ENCODE measurements at places on chromosomes 6 and 20.

DNA sequence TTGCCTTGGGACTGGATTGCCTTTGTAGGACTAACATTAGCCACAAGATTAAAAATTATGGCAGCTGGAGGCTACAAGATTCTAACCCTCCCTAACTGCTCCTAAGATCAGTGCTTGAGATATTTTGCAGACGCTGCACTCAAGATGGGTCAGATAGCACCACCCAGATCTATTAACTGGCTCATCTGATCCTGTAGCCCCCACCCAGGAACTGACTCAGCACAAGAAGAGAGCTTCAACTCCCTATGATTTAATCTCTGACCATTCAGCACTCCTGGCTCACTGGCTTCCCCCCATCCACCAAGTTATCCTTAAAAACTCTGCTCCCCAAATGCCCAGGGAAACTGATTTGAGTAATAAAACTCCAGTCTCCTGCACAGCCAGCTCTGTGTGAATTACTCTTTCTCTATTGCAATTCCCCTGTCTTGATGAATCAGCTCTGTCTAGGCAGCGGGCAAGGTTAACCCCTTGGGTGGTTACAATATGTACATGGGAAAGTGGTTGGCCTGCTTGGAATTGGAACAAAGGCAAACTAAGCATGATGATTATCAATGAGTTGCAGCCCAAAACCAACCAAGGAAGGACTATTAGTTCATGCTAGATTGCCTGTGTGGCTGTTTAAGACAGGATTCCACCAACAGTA is 111.3 kb downstream of the OR2B2 start:
- DNase-seq, result no peak

DNA sequence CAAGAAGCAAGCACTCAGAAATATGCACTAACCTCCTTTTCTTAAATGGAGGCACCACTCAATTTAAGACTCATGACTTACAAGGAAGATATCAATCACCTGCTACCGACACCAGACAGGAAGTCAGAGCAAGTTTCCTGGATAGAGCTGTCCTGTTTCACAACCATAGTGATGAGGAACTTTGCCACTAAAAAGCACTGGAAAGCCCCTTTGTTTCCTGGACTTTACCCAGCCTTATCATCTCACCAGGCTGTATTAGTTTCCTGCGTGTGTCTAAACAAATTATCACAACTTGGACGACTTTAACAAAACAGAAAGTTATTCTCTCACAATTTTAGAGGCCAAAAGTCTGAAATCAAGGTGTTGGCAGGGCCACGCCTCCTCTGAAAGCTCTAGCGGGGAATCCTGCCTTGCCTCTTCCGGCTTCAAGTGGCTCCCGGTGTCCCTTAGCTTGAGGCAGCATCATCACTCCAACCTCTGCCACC is 253.8 kb upstream of the STXBP5 start:
- no peak for DNase-seq

- DNase-seq, result no peak
Observed at GRCh38 chr6:170464080-170464479, 89.0 kb downstream of the PSMB1 start.

DNA sequence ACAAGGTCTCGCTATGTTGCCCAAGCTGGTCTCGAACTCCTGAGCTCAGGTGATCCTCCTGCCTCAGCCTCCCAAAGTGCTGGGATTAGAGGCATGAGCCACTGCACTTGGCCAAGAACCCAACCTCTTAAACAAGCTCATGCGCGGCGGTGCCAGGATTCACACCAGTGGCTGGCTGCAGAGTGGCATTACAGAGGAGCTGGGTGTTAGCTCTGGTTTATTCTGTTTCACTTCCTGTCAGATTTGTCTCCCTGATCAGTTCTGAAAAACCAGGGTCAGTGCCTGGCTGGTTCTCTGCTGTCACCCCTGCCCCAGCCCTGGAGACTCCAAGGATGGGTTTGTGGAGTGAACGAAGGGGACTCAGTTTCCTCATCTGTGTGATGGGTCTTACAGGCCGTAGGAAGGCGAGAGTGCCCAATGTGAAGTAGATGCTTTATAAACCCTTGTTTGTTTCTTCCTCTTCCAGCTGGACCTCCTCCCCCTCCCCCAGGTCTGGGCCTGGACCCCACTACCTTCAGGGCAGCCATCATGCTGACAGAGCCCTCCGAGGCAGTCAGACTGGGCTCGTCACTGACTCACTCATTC is 63.4 kb downstream of the UBE2V1 start:
- no peak for DNase-seq

GRCh38 chr20:11917663-11918062 is at the start of gene BTBD3:
Gene BTBD3 (plus strand): TSS chr20:11917893. CDS start chr20:11918276, 383 bp downstream.
- DNase-seq, result no peak

DNA sequence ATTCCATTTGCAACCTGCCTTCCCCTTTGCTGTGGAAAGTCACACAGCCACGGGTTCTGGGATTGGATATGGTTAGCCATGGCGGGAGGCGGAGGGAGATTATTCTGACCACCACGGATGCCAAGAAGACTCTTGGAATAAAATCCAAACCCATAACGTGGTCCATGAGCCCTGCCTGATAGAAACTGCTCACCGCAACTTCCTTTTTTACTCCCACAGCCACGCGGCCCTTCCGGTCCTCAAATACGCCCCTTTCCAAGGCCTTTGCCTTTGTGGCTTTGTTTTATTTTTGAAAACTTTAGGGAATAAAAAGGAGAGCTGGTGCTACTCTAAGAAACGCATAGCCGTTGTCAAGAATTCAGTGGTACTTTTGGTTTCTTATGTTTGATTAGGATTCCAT is 602.5 kb upstream of the CDH4 start:
- DNase-seq, result no peak

DNA sequence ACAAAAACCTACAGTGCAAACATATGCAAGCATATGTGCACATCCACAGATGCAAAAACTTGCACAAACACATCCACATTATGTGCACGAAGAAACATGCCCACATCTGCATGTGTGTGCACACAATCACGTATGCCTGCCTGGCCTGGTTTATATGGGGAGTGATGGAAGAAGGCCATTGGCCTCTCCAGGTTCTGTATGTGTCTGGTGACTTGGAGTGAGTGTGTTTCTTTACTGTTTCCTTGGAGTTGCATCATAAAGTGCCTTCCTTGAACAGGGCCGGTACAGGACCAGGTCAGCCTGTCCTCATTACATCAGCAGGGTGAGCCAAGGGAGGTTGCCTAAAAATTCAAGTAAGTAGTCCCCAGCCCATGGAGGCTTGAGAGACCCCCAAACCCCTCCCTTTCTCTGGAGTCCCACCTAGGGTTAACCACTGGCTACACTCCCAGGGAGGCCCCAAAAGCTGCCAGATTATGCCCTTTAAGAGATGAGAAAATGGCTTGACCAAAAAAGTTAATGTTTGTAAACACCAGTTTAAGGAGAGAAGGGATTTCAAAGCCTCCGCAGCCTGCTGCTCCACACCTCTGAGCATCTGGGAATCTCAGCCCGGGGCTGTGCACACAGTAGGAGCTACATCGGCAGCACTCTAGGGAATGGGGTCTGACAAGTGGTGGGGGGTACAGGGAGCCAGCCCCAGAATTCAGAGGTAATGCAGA is 140.8 kb downstream of the VEGFA start:
- no peak for DNase-seq

DNA sequence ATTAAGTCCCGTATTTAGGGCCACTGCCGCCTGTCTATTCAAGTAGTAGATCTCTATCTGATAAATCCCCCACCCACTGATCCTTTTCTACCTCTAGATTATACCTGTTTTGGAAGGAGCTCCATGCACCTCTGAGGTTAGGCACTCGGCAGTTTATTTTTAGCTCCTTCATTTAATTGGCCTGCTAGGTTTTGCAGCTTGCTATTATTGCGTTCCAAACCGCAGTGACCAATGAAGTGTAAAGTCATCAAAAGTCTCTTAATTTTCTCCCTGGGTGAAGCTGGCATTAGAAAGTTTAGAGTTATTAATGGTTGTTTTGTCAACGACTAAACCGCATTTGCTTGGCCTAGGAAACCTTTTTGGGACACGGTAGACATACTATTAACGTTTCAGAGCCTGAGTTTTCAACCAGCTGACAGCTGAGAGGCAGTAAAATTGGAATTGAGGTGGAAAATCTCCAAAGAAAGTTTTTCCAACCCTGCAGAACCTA is 60.0 kb downstream of the RFPL4B start:
- DNase-seq, result no peak

DNA sequence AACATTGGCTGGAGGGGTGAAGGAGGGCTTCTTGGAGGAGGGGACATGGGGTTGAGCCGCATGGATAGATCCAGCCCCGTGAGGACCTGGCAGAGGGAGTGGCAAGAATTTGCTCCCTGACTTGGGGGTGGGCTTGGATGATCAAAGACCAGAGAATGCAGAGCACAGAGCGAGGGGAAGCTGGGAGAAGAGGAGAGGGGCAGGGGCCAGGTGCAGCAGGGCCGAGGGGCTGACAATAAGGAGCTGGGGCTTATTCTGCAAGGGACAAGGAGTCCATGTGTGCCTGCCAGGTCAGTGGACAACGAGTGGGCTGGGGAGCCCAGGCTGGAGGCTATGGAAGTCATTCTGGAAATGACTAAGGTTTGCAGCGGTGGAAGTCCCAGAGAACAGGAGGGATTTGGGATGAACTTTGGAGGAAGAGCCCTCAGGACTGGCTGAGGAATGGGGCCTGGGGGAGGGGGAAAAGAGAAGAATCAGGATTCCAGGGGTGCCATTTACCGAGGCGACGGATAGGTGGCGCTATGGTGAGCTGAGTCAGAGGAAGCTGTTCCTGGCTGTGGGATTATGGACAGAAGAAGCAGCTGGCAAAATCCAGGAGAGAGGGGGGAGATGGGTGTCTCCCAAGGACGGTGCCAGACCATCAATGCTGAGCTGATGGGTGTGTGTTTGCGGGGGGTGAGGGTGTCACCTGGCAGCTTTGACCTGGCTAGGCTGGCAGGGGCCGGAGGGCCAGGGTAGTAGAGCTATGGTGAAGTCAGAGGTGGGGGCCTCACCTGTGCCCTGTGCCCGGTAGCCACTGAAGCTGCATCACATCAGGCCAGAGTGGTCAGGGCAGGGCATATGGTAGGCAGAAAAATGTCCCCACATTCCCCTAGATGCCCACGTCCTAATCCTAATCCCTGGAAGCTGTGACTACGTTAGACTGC is 7.8 kb downstream of the KCNG1 start:
- no peak for DNase-seq

DNA sequence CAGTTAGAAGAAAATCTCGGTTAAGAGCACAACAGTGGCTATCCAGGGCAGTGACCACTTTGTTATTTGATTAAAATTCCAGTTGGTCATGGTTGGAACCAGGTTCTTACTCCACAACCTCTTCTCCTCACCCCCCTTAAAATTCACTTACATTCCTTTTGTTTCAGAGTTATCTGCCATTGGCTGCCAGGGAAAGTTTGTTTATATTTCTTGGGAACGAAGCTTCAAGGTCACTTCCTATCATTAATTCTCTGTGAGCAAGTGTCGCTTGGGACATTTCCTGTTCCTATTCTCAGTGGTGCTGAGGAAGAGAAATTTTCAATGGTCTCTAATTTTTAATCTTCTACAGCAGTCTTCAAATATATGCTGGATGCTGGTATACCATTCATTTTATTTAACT is 121.1 kb upstream of the COL21A1 start:
- DNase-seq, result no peak

DNA sequence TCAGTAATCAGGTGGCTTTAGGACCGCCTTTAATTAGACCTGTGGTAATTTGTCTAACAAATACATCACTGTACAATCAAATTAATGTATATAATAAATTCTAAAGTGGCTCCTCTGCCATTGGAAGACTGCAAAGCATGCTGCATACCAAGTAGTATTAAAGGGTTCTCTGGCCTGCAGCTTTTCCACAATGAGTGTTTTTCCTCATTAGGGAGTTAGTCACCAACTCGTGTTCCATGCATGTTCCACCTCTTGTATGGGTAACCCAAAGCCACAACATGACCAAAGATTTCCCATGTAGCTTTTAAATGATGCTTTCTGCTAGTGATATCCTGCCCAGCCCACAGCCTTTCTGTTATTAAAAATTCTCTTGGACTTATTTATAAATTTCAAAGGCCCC is 218.7 kb downstream of the FUT9 start:
- DNase-seq, result no peak

- no peak for DNase-seq
Observed at GRCh38 chr6:29828471-29828797, 809 bp downstream of the HLA-G start.

GRCh38 chr20:43799150-43799711 is 72.4 kb upstream of the GTSF1L start:
- DNase-seq, result no peak

GRCh38 chr6:13524801-13525508 is 37.6 kb upstream of the GFOD1 start:
- no peak for DNase-seq

DNA sequence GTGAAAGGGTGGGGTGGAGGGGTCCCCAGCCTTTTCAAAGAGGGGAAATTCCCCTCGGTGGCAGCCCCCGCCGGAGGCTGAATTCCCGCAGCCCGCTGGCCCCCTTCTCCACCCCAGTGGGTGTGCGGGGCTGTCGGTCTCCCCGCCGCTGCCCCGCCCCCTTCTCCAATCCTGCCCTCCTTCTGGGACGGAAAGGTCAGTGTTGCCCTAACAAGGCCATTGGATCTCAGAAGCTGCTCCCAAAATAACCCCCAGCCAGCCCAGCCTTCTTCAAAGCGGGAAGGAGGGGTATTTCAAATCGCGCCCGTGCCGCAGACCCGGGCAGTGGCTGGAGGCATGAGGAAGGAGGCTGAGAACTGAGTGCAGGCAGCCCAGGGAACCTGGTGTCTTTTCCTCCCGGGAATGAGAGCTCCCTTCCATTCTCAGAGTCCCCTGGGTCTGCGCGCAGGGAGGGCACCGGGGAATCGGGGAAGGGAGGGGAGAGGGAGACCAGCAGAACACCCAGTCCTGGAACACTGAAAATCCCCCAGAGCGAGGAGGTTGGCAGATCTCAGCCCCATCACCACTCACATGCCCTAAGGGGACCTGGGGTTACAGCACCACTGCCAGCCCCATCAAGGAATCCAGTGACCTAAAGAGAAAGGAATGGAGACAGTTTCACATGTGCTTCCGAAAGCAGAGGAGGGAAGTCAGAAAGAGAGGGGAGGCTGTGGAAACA is at the start of gene JPH2:
JPH2 (minus strand) TSS at position 135 of the 718 bp plus-strand sequence. CDS start 483 bp downstream, outside the sequence.
- DNase-seq, result no peak

GRCh38 chr6:29834564-29835436 is 7.2 kb downstream of the HLA-G start:
- DNase-seq, result no peak

DNA sequence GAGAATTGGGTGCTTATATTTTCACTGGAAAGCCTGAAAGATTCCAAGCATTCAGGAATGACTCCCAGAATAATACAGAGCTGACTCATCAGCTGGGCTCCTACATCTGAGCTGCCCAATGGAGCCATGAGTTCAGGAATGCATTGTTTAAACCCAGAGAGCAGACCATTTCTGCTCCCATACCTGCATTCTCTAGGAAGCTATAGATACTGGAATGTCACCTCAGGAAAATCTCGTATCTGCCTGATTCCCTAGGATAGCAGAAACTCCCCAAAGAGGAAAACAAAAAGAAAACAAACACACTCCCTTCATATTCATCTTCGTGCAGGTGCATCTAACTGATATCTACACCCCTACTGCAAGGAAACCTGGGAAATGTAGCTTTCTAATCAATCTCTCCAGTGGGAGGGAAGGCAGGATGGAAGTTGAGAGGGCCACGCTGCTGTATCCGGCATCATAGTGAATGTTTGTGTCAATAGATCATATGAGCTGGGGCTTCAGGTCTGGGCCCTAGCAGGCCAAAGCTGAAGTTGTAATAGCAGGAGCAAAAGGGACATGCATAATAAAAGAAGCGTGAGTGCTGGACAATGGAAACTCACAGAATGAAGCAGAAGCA is 8.2 kb upstream of the SLC2A12 start:
- no peak for DNase-seq

All from H1 (cell line).